ENCODE measurements at places on chromosomes 4 and X.

GRCh38 chr4:48780865-48781214, 761 bp upstream of the FRYL start:
- DNase-seq = peak; percentile 24

- no peak for DNase-seq
Observed at GRCh38 chr4:158033416-158034120, 139.3 kb downstream of the GASK1B start.

GRCh38 chr4:2830632-2831610, 12.7 kb upstream of the ADD1 start:
- DNase-seq = no peak

GRCh38 chrX:12896935-12897334, 9.5 kb upstream of the TLR8 start:
- no peak for DNase-seq

- DNase-seq = no peak
Observed at GRCh38 chrX:67648361-67648760, 104.5 kb downstream of the AR start.

- no peak for DNase-seq
Observed at GRCh38 chrX:131792789-131793462, 230.2 kb upstream of the STK26 start.

DNA sequence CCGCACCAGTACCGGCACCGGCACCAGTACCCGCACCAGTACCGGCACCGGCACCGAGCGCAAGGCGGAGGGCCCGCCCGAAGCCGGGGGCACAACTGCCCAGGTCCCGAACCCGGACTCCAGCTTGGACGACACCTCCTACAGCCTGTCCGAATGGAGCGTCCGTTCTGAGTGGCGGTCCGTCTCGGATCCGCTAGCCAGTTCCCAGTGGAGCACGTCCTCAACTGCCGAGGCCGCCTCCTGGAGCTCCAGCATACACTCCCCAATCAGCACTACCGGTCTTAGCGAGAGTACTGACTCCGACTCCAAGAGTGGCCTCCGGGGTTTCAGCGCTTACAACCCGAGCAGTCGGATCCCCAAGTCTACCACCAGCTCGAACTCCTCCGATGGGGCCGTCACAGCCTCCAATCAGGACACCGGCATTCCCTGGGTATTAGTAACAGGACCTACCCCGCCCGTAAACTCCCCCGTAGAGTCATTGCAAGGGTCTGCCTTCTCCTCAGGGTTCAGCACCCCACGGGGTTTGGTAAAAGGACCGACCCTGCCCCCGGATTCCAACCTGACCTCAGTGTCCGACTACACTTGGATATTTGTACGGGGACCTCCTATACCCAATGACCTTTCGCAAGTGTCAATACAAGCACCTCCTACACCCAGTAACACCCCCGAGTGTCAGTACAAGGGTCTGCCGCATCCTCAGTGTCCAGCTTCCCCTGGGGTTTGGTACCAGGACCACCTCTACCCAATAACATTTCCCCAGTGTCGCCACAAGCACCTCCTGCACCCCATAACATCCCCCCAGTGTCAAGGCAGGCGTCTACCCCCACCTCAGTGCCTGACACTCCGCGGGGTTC, 721 bp upstream of the MAOA start:
- no peak for DNase-seq

DNA sequence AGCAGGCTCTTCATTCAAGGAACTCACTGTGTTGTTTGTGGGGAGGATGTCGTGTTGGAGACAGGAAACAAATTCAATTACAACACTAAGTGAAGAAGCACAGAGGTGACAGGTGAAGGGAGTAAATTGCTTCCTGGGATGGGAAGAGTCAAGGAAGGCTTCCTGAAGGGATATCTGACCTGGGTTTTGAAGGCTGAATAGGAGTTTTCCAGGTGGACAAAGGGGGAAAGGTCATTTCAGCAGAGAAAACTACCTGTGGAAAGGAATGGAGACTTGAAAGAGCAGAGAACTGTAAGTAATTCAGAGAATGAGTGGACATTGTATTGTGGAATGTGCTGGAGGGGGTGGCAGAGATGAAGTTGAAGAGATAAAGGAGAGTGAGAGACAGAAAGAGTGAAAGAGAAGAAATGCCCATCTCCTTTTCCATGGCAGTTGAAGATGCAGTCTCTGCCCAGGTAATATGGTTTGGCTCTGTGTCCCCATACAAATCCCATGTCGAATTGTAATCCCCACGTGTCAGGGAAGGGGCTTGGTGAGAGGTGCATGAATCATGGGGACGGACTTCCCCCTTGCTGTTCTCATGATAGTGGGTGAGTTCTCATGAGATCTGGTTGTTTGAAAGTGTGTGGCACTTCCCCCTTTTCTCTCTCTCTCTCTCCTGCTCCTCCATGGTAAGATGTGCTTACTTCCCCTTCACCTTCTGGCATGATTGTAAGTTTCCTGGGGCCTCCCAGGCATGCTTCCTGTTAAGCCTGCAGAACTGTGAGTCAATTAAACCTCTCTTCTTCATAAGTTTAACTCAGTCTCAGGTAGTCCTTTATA, 205.7 kb upstream of the BCOR start:
- DNase-seq = no peak

GRCh38 chr4:122830426-122831095, 3.9 kb downstream of the FGF2 start:
- DNase-seq = no peak

GRCh38 chr4:146165840-146166239, 9.7 kb upstream of the LSM6 start:
- no peak for DNase-seq

DNA sequence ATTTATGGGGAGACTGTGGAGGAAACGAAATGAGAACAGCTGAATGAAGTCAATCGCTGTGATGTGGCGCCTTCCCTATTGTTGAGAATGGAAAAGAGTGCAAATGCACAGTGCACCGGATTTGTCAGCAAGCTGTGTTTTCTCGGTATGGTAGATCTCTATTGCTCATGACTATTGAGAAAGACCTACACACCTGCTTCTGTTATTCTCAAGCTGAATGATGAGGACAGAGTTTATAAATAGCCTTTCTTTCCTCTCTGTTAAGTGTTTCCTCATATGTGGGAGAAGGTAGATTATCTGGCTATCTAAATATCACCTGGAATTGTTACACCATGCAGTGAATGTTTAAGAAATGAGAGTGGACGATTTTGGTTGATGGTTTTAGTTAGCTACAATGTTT, 650.7 kb downstream of the IL1RAPL1 start:
- no peak for DNase-seq

- DNase-seq = no peak
Observed at GRCh38 chr4:138449938-138450337, 207.8 kb upstream of the SLC7A11 start.

GRCh38 chr4:26065833-26066232, 151.8 kb downstream of the SMIM20 start:
- DNase-seq = no peak

DNA sequence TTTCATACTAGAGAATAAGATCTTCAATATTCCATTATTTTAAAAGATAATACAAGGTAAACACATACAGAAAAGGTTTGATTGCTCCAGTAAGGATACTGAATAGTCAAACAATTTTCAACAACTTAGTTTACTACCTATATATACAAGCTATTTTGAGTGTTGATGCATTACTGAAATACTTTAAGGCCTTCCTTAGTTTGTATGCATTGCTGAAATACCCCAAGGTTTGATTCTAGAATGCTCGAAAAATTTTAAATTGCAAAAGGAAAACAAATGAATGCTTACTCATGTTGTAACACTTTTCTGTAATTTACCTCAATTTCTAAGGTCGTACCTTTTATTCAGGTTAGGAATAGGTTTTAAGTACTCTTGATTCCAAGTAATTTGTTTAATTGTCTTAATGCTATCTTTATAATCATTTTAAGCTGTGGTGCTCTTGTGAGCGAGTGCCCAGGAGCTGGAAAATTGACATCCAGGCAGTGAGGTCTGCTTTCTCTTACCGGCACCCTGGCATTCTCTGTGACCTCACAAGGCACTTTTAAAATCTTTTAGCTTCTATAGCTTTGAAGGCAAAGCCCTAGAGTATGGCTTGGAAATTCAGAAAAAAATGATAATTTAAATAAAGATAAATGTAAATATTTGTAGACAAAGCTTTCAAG, 114.0 kb downstream of the BMPR1B start:
- DNase-seq = no peak

DNA sequence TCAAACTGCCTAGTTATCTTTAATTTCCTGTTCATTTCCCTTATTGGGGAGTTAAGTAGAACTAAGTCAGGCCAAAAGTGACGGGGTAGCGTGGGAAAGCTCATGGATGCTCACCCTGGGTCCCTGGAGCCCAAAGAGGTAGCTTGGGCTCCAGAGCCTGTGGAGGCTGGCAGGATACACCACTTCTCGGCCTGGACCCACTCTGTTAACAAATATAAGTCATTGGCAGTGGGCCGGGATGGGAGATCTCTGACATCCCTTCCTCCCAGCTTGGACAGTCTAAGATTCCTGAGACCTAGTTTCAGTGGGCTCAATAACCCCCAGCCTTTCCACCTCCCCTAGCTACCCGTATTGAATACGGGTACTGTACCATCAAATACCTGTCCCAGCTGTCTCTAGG, 106.1 kb downstream of the EFNB1 start:
- DNase-seq = no peak

- DNase-seq = no peak
Observed at GRCh38 chrX:10015723-10016518, 48.8 kb downstream of the CLDN34 start.

DNA sequence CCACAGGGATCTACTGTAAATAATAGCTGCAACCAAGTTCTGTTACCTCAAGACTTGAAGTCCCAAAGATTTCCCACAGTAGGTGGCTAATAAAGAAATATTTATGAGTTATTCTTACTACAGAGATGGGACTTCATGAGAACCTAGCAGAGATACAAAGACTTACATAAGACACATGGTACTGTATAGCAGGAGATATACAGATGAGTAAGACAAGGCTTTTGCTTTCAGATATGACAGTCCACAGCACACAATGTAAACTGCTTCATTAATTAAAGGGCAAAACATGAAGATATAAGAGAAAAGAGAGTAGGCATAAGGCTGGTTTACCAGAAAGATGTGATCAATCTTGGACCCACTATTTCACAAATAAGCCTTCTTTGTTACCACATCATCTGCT, 6.6 kb downstream of the ANKRD17 start:
- no peak for DNase-seq

DNA sequence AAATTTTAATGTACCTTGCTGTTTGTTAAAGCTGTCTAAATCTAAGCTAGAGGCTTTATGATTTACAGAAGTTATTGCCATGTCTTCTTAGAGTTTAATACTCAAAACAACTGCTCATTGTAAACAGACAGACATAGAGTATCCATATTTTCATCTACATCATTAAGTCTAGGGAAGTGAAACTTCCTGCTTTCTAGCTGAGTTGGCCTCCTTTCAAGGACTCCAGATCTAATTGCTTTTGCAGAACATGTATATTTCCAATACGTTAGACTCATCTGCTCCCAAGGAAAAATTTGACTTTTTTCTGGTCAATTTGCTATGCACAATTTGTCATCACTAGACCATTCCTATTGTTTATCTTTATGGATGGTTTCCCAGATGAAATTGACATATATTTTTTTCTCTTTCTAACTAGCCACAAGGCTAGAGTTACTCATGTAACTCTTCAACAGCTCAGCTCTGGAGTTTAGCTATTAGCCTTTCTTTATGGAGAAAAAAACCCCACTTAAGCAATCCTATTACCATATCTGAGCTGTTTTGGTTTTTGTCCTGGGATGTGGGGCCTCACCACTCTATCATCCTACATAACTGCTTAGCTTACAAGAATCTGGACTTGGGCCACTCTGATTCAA, 122.9 kb downstream of the PPA2 start:
- no peak for DNase-seq

GRCh38 chr4:25811841-25812240, 50.9 kb downstream of the SEL1L3 start:
- no peak for DNase-seq

GRCh38 chr4:153207567-153207966, 3.3 kb downstream of the TRIM2 start:
- DNase-seq = no peak

DNA sequence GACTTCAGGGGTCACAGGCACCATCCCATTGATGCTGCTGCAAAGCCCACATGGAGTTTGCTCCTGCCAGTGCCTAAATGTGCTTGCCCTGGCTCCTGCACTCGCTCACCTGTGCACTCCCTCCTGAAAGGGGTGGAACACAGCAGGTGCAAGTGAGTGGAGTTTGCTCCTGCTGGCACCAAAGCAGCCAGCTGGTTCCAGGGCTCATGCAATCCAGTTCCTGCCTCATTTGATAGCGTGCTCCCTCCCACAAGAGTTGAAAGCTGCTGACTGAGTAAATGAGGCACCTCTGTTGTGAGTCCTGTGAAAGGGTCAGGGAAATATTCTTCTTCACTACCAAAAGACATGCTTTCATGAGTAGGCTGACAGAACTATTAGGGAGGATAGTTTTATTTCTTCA, 30.5 kb downstream of the CXCL8 start:
- DNase-seq = no peak

- DNase-seq = peak; percentile 49
Observed at GRCh38 chrX:21374163-21374993, at the start of gene CNKSR2. TSS of gene CNKSR2 (plus strand) at chrX:21374418. CDS start at chrX:21374898, 480 bp downstream.

DNA sequence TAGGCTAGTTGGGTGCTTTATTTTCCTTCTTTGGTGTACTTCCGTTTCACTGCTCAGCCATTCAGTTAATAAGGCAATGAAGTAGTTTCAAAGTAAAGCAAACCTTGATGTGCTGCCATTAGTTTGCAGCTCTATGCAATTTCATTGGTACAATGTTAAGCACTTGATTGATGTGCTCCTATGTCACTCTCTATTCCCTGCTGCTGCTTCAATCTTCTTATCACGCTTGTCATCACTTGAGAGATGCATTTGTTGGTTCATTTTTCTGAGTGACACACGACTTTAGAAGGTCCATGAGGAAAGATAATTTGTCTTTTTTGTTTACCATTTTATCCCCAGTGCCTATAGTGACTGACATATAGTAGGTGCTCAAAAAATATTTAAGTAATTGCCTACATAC, 871.0 kb upstream of the PABPC4L start:
- no peak for DNase-seq

DNA sequence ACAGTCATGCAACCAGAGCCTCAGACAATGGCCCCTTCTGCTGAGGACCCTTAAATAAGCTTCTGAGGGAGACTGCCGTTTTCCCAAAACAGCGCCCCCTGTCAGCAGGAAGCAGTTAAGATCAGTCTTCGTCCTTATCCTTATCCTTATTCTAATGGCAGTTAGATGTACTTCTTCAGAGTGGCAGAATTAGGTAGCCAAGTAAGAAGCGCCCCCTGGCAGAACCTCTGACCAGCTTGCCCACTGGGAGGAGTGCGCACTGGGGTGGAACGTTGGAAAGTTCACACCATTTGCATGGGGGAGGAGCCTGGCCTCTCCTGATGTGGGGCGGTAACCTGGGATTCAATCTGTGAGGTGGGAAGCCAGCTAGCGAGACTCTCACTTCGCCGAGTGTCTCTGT, 133.6 kb upstream of the QRFPR start:
- no peak for DNase-seq

DNA sequence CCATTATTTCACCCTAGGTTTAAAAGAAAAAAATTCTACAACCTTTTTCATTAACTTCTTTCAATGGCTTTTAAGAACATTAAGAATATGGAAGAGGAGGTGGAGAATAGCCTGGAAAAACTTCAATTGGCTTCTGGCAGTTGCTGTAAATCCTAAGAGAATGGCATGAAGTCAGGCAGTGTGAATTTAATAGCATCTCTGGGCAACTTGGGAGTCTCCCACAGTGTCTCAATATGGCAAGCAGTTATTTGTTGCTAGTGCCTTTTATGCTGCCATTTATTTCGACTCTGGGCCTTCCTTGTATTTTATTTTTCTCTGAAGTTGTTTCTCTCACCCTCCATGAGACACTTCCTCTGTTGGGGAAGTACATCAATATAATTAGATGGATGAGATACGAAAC, 322.1 kb downstream of the CBLL2 start:
- DNase-seq = no peak

- no peak for DNase-seq
Observed at GRCh38 chr4:54539500-54540029, 118.2 kb upstream of the KIT start.

All from stimulated activated CD4-positive, alpha-beta T cell treated with anti-CD3 and anti-CD28 coated beads, Interleukin-12 subunit alpha, Interleukin-12 subunit beta, amount 100 ng/mL, for 24 hours (primary cell).